ENCODE measurements at places on chromosomes 5 and 9. TPM values are rescaled to one million over a fixed set of nuclear protein-coding genes. Genes with fewer than 3 reads are reported as not detected.

IFNK gene
- total RNA-seq = not detected

ABLIM3 gene
- total RNA-seq = 31.9 TPM

CMYA5 gene
- 2.7 TPM for total RNA-seq

PTGS1 gene
- 16.4 TPM for total RNA-seq

HK3 gene
- 50.5 TPM for total RNA-seq

DNA sequence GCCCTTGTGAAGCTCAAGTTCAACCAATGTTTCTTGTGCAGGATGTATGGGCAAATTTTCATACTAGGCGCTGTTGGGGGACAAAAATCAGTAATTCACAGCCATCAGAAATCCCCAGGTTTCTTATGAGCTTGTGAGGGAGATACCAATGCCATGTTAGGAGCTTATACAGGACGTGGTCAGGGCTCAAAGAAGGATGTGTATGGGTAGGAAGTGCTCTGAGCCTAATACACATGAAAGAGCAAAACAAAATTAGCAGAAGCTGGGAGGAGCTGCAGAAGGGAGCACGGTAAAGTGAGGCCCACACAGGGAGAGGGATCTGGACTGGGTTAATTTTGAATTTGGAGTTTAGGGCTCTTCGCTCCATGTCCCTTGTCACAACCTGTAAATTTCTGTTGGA lies 114.6 kb upstream of the MAP3K1 start:
- H3K4me1 ChIP-seq = no peaks in the 10 kb centered on the region
- H3K27ac ChIP-seq = no peak overlapping the region

DNA sequence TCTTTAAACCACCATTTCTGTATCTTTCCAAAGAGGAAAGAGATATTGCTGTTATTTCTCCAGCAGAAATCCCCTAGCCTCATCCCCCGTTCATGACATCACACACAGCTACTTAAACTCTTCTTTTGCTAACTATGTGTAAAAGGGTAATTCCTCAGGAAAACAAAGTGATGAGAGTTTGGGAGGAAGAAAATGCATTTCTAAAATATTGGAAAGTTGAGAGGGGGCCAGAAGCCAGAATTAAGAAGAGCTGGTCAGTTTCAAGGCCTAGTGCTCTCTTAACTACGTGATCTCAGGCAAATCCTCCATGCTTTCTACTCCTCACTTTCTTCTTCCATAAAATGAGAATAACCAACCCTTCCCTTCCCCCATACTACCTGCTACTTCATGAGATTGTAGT lies 109.4 kb downstream of the LIFR start:
- peaks cover 5% of the 10 kb centered on the region for H3K27me3 ChIP-seq
- no peaks in the 10 kb centered on the region for H3K4me1 ChIP-seq
- DNase-seq = no peak

DNA sequence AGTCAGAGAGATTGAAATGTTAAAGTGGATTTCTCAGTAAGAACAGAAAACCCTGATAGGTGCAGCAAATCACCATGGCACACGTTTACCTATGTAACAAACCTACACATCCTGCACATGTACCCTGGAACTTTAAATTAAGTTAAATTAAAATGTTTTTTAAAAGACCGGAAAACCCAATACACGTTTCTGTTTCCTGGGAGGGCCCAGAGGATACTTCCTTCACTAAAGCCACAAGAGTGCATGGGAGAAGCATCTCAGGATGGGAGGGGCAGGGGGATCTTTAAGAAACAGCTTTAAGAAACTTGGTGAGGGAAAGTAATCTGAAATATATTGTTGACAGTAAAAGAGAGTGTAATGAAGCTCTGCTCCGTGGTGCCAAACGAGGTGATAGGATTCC lies 164.7 kb upstream of the PTGER4 start:
- H3K36me3 ChIP-seq = no peaks in the 10 kb centered on the region
- no peak for DNase-seq
- no peak overlapping the region for H3K27ac ChIP-seq
- no peaks in the 10 kb centered on the region for H3K4me1 ChIP-seq

DNA sequence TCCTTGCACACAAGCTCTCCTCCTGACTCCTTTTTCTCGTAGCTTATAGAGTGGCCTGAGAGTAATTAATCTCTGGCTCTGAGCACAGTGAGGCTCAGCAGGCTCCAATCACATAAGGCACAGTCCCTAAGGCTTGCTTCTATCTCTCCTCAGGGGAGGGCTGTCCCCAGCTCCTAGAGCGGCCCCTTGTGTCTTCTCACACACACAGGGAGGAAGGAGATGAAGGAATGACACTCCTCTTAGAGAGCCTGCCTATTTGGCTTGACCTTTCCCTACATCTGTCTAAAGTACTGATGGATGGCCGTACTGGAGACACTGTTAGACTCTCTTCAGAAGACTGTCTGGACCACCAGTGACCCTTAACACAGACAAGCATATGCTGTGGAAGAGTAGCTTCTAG lies 12.9 kb downstream of the TAS2R1 start:
- no peaks in the 10 kb centered on the region for H3K27me3 ChIP-seq
- H3K4me3 ChIP-seq = no peak overlapping the region
- no peaks in the 10 kb centered on the region for H3K4me1 ChIP-seq
- H3K36me3 ChIP-seq = no peaks in the 10 kb centered on the region
- no peak overlapping the region for H3K27ac ChIP-seq

DNA sequence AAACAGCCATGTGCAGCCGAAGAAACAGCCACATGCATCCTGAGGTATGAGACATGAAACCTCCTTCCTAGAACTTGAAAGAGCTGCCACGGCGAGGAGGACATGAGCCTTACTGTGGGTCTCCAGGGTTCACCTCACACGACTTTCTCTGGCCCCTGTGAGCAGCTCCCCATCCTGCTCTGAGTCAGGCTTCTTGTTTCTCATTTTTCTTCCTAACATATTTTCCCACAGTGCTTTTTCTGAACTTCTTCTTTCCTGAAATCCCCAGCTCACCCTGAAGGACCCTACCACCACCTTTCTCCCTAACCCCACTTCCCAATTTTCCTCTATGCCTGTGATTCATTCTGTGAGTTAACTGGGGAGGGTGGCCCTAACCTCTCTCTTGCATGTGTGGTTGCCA lies 33.7 kb upstream of the ADRB2 start:
- DNase-seq = no peak
- no peak overlapping the region for H3K27ac ChIP-seq
- H3K36me3 ChIP-seq = no peaks in the 10 kb centered on the region
- no peaks in the 10 kb centered on the region for H3K4me1 ChIP-seq
- H3K4me3 ChIP-seq = no peak overlapping the region
- H3K27me3 ChIP-seq = no peaks in the 10 kb centered on the region

- no peaks in the 10 kb centered on the region for H3K36me3 ChIP-seq
- H3K27ac ChIP-seq = peak overlapping the region; percentile 94
- peak; percentile 86 for DNase-seq
- no peaks in the 10 kb centered on the region for H3K27me3 ChIP-seq
- peaks cover 32% of the 10 kb centered on the region for H3K4me1 ChIP-seq
- peak overlapping the region; percentile 77 for H3K4me3 ChIP-seq
These were observed 603 bp downstream of the TMEM268 start for GRCh38 chr9:114611516-114612271.

- H3K36me3 ChIP-seq = no peaks in the 10 kb centered on the region
- peak overlapping the region; percentile 19 for H3K27ac ChIP-seq
- no peak for DNase-seq
- no peaks in the 10 kb centered on the region for H3K27me3 ChIP-seq
- H3K4me3 ChIP-seq = no peak overlapping the region
- no peaks in the 10 kb centered on the region for H3K4me1 ChIP-seq
These were observed 17.3 kb upstream of the ANKRD18B start for GRCh38 chr9:33506626-33507370.

DNA sequence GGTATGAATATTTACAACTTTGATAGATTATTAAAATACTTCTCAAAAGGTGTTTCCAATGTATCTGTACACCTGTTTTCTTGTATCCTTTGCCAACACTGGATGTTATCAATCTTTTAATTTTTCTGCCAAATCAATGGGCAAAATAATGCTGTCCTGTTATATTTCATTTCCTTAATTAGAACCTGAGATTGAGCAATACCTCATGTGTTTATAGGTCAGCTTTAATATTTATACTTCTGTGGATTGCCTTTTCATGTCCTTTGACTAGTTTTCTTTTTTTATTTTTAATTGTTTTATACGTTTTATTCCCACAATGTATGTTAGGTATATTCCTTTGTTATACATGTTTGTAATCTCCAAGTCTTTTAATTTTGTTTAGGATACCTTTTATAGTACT lies 77.6 kb downstream of the JAK2 start:
- H3K27ac ChIP-seq = no peak overlapping the region
- H3K4me3 ChIP-seq = no peak overlapping the region
- no peaks in the 10 kb centered on the region for H3K27me3 ChIP-seq
- peaks cover 38% of the 10 kb centered on the region for H3K36me3 ChIP-seq

- DNase-seq = no peak
- H3K4me1 ChIP-seq = no peaks in the 10 kb centered on the region
- no peaks in the 10 kb centered on the region for H3K27me3 ChIP-seq
- H3K4me3 ChIP-seq = no peak overlapping the region
- no peaks in the 10 kb centered on the region for H3K36me3 ChIP-seq
- no peak overlapping the region for H3K27ac ChIP-seq
These were observed 79.9 kb upstream of the FBXL17 start for GRCh38 chr5:108461628-108462367.

DNA sequence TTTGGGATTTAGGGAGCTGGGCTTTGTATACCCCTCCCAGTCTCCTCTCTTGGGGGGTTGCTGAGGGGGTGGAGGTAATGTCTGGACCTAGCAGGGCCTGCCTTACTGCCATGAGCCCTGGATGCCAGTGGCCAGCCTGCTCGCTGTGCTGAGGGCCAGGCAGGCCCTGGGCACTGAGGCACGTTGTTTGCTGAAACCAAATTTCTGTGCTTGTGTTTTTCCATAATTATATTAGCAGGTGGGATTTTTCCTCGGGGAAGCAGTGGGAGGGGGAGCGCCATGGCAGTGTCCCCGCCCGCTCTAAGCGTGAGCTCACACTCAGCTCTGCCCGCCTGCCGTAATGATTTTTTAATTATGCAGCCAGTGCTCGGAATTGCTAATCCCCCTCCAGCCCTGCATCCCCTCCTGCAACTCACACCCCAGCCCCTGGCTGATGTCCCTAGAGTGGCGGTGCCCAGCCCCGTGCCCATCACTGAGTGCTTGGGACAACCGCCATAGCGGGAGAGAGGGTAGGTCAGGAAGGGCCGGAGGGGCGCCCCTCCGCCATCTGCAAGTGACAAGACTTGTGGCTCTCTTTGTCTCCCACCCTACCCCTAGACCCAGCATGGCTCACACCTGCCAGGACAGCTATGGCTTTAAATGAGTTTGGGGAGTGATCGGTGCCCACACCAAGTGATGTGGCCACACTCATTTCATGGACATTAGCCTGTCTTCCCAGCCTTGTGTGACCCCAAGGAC lies 20.9 kb downstream of the CXXC5 start:
- H3K4me3 ChIP-seq = peak overlapping the region; percentile 49
- H3K4me1 ChIP-seq = peaks cover 70% of the 10 kb centered on the region
- H3K36me3 ChIP-seq = no peaks in the 10 kb centered on the region
- peak overlapping the region; percentile 81 for H3K27ac ChIP-seq
- no peak for DNase-seq

- no peaks in the 10 kb centered on the region for H3K27me3 ChIP-seq
- H3K36me3 ChIP-seq = peaks cover 15% of the 10 kb centered on the region
- no peak for DNase-seq
- H3K4me3 ChIP-seq = no peak overlapping the region
These were observed 2.6 kb downstream of the TEX10 start for GRCh38 chr9:100350188-100350587.

- no peaks in the 10 kb centered on the region for H3K4me1 ChIP-seq
- H3K36me3 ChIP-seq = peaks cover 79% of the 10 kb centered on the region
- H3K27ac ChIP-seq = no peak overlapping the region
- no peak for DNase-seq
These were observed 21.3 kb downstream of the C5orf58 start for GRCh38 chr5:170254056-170254455.

DNA sequence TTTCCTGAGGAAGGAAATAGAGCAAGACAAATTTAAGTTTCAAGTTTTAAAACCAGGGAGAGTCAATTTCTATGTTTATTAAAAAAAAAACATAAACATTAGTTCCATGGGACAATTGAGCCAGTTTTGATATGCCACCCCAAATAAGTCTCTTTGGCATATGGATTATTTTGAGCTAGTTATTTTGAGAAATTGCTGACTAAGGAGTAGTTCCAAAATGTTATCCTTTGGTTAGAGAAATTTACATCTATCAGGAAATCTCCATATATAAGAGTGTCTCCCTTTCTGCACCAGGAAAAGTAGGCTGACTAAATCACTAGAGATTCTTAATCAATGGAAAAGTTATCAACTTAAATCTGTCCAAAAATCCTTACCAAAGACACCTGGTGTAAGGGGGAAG lies 105.8 kb downstream of the HAPLN1 start:
- no peak for DNase-seq
- no peak overlapping the region for H3K4me3 ChIP-seq
- no peak overlapping the region for H3K27ac ChIP-seq
- no peaks in the 10 kb centered on the region for H3K36me3 ChIP-seq

DNA sequence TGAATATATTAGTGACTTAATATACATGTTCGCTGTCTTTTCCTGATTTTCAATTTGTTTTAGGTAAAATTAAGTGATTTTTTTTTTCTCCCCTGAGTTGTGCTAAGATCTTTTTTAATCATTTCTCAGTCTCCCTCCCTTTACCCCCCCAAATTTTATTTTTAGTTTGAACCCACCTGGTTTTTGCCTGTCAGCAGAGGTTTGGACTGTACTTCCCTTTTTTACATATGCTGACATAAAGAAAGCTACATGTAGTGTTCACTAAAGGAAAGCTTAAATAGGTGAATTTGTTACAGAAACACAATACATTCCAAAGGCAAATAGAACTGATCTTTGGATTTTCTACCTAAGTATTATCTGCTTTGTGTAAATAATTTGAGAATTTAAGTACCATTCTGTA lies 82.2 kb downstream of the IPO11 start:
- no peak for DNase-seq
- H3K36me3 ChIP-seq = peaks cover 32% of the 10 kb centered on the region
- H3K4me3 ChIP-seq = no peak overlapping the region
- H3K27me3 ChIP-seq = no peaks in the 10 kb centered on the region
- H3K4me1 ChIP-seq = no peaks in the 10 kb centered on the region
